Epithelial cell of proximal tubule (primary cell): ENCODE measurements at places on chromosomes 5 and 9. TPM values are rescaled to one million over a fixed set of nuclear protein-coding genes. Genes with fewer than 3 reads are reported as not detected.

The MAMDC2 gene
- total RNA-seq = 5.5 and 6.6 TPM in 2 replicates

The KCTD16 gene
- 0.06 and 0.14 TPM in 2 replicates for total RNA-seq

The MEF2C gene
- 1.6 and 6.3 TPM in 2 replicates for total RNA-seq

The PCDHA7 gene
- under 0.01 TPM in 1 of 2 replicates, not detected in the other for total RNA-seq

The CER1 gene
- not detected in 2 replicates for total RNA-seq

The C5orf58 gene
- not detected in 2 replicates for total RNA-seq

DNA sequence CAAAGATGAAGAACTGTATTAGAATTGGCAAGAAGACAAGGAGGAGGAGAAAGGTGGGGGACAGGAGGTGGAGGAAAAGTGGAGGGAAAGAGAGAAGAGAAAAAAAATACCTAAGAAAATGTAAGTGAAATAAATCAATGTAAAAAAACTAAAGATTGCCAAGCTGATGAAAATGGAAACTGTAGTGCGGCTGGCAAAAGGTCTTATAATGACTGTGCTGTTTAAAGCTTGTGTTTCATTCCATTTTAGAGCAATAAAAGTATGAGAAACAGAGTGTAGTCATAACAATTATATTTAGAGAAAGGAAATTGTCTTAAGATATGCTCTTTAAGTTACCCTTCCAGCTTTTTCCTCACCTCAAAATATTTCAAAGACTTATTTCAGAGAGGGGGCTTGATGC is 670.5 kb upstream of the SEMA6A start:
- no peak for DNase-seq

DNA sequence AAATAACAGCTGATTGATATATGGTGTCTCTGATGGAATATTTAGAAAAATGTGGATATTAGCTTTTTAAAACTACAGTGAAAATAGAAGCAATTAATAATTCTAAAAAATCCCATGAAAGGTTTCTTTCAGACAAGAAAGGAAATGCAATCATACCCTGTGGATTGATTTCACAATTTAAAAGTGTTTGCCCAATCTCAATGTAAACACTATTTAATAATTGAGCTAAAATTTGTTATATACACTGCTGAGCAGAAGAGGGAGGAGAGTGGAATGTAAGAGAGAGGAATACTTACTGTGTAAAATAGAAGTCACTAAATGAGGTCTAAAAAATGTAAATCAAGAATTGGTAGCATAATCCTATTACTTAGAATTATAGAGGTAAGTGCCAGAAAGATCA is 76.9 kb downstream of the FEM1C start:
- no peak for DNase-seq

DNA sequence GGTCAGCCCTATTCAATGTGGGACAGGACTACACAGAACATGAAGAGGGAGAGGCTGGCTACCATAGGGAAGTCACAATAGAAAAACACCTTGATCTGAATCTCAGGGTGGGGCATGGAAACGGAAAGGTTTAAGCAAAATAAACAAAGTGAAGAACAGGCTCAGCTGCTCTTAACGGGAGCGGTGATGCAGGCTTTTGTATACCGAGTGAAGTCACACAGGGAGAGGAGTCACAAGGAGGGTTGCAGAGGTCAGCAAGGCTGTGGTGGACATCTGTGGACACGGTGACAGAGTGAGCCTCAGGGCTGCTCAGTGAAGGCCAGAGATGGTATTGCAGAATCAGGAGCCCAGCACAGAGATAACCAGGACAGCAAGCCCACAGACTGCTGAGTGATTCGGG is 30.6 kb upstream of the SEMA4D start:
- no peak for DNase-seq

DNA sequence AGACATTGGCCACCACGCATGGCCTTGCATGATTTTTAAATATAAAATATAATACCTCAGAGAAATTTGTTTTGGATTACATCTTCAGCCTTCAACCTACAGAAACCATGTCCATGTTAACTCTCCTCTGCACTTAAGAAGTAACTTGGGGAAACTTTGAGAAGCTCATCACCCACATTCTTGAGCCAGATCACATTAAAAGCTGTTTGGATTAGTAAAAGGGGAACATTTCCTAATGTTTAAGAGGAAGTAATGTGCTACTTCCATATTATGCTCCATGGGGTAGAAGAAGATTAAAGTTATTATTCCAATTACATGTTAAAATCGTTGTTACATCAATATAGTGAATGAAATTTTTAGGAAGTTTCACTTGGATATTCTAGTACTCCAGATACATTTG is 10.4 kb upstream of the CEP120 start:
- no peak for DNase-seq

DNA sequence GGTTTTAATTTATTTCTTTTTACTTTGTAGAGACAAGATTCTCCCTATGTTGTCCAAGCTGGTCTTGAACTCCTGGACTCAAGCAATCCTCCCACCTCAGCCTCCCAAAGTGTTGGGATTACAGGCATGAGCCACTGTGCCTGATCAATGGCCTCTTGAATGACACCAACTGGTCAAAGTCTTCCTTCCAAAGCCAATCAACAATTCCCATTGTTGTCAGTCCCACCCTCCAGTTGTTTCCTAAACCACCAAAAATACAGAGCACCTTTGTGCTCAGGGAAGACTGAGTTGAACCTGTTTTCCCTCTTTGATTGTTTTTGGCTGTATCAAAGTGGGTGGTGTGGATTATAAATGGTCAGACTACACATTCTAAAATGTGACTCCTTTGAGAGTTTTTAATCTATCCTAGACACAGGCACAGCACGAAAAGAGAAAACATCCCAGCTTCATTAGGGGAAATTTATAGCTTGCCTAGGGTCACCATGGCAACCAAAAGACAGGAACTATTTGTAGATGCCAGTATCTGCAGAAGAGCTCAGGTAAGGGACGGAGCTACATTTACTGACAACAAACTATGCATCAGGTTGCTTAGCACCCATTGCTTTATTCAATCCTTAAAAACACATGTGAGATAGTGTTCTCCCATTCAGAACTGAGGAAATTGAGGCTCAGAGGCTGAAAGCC is 27.6 kb upstream of the ATP6V1G1 start:
- no peak for DNase-seq
